NCI-H1105 treated with DMSO at 0.1 percent for 48 hours (cell line): ENCODE measurements at places on chromosomes 13 and 19.

DNA sequence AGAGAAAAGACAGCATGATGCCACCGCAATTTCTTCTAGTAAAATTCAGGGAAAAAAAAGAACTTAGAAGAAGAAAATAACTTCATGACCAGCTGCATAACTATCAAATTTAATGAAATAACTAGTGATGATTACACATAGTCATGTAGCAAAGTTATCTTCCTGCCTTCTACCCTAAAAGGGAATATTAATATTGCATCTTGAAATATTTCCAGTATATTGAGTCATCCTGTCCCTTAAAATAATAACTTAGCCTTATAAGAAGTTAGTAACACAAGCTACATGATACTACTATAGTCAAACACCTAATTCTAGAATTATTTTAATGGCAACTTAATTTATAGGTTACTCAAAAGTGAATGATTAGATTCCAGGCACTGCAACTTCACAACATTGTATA lies 289.2 kb downstream of the KLF12 start:
- no peak for DNase-seq

DNA sequence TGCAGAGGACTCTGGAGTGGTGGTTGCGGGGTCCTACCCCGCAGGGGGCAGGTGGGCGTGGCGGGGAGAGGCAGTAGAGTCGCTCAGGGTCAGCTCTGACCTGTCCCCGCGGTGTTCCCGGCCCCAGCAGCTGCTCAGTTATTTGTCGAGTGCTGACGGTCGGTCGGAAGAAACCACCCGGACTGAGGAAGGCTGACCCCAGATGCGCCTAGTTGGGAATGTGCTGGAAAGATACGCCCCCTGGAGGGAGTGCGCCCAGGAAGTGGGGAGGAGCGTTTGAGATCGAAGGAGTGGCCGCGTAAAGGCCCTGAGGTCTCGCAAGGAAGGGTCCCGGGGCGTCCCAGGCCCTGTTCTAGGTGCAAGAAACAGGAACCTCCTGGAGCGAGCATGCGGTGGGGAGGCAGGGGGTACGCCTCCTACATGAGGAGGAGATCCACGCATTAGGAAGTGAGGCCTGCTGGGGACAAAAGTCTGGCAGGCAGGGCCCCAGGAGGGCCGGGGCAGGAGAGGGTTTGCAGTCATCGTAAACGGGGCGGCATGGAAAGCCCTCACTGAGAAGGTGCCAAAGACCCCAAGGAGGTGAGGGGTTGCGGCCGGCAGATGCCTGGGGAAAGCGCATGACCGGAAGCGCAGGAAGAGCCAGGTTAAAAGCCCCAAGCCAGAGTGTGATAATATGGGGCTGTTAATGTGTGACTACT lies 9.2 kb downstream of the CCDC8 start:
- DNase-seq: no peak

GRCh38 chr19:400976-401865 lies 7.7 kb downstream of the C2CD4C start:
- DNase-seq: peak; percentile 15

GRCh38 chr13:108176685-108177274 lies 38.6 kb downstream of the LIG4 start:
- DNase-seq: no peak

GRCh38 chr19:43651758-43652545 lies 12.3 kb upstream of the CADM4 start:
- peak; percentile 45 for DNase-seq

- peak; percentile 11 for DNase-seq
Measured at GRCh38 chr19:11570039-11570462, 7.4 kb downstream of the ACP5 start.

DNA sequence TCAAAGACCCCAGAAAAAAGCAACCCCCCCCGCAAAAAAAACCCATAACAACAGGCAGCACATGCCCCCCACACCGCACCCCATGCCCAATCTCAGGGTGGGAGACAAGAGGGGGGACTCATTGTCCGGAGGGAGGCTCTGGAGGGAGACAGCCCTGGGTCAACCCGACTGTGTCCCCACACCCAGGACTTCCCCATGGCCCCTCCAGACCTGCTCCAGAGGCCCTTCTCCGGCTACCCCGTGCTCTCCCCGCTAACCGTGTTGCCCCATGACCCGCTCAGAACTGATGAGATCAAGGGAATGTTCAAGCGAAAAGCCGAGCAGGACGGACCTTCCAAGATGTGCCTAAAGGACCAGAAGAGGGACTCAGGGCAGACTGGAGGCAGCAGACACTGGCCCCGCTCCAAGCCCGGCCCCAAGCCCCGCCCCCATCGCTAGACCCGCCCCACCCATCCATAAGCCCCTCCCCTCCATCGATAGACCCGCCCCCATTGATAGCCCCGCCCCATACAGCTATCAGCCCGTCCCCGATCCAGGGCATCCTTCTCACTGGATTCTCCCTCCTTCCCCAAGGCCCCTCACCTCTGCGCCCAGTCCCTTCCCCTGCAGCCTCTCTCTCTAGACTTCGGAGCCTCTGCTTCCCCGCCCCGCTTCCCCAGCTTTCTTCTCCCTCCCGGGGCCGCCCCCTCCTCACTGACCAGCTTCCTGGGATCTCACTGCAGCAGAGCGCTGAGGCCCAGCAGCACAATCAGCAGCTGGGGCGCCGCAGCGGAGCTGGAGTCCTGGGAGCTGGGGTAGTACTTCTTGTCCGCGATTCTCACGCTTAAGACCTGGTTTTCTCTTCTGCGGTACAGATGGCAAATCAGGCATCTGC lies 2.2 kb downstream of the BST2 start:
- DNase-seq: no peak

DNA sequence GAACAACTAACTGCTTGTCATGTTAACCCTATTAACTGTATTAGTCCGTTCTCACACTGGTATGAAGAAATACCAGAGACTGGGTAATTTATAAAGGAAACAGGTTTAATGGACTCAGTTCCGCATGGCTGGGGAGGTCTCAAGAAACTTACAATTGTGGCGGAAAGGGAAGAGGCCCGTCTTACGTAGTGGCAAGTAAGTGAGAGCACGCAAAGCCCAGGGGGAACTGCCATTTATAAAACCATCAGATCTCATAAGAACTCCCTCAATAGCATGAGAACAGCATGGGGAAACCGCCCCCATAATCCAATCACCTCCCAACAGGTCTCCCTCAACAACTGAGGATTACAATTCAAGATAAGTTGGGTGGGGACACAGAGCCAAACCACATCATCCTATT lies 34.7 kb downstream of the PHF11 start:
- DNase-seq: no peak

DNA sequence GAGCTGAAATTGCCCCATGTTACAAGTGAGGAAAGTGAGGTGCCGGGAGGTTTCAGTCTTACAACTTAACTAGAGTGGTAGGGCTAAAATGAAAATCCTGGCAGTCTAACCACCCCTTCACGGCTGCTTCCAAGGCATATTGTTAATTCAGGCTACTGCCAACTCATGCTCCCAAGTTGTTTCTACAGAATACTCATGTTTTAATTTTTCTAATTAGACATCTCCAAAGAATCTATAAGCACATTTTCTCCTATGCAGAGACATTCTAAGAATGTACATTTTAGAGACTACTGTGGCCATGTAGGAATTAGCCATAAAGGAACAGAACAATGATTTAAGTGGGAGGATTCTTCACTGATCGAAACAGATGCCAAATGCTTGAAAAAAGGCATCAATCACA lies 7.0 kb upstream of the TSC22D1 start:
- DNase-seq: no peak

GRCh38 chr13:73849292-73849691 lies 284.9 kb downstream of the KLF12 start:
- no peak for DNase-seq

DNA sequence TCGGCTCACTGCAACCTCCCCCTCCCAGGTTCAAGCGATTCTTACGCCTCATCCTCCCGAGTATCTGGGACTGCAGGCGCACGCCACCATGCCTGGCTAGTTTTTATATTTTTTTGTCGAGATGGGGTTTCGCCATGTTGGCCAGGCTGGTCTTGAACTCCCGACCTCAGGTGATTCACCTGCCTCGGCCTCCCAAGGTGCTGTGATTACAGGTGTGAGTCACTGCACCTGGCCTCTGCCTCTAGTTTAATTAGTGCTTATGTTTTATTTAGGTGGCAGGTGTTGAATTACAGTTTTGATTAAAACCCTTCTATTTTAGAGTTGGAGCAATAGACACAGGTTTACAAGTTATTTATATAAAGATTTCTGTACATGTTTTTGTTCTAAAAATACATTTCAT lies 42.8 kb downstream of the ATP11A start:
- no peak for DNase-seq

DNA sequence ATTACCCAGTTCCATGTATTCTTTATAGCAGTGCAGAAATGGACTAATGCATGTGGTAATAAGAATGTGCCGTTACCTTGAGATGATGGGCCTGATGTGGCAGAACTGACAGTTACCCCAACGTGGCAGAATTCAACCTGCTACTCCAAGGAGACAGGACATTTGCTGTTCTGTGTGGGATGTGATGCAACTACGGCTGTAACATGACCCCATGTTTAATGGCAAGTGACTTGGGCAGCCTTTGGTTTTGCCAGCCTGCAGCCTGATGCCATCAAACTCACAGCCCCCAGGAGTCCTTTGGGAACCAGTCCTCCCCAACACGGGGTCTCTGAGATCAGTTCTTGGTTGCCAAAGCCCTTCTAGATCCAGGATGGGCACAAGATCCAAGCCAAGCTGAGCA lies 107.3 kb downstream of the ZNF557 start:
- no peak for DNase-seq

GRCh38 chr13:34263681-34264080 lies 445.7 kb downstream of the RFC3 start:
- no peak for DNase-seq

DNA sequence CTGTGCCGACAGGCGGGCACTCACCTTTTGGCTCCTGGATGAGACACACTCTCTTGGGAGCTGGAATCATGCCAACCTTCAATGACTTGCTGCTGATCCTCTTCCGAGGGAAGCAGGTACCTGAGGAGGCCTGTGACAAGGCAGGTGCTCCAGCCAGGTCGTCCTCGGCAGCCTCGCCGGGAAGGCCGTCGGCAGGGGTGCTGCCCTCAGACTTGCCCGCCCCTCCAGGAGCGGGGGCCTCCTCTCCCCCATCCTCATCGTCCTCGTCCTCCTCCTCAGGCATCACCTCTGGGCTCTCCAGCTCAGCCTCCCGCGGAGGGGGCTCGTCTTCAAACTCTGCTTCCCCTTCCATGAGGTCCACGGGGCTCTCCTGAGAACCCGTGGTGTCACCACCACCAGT lies 29.2 kb downstream of the SUGP2 start:
- peak; percentile 30 for DNase-seq

GRCh38 chr13:74920361-74920760 lies 561.6 kb downstream of the TBC1D4 start:
- no peak for DNase-seq

DNA sequence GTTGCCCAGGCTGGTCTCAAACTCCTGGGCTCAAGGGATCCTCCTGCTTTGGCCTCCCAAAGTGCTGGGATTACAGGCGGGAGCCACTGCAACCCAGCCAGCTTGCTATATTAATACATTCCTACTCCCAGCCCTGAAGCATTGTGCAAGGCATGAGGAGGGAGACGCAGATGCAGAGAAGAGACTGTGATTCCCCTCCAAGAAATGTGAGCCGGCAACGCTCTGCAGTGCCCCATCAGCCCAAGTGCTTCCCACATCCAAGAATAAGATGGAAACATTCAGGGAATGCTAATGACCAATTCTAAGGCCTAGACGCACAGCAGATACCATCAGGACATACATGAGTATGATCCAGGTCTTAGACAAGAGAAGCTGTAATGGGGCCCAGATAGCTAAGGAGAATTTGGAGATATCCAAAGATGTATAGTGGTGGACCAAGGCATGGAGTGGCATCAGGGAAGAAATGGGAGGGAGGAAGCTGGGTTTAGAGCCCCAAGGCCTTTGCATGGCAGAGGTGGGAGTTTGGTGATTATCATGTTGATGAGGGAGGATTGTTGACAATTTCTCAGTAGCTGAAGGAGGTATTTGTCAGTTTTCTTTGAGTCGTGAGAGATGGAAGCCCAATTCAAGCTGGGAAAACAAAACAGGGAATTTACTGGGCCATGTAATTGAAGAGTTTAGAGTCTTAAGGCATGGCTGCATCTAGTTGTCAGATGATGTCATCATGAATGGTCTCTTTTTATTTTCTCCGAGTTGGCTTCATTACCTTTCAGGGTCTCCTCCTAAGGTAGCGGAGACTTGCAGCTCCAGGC lies 2.9 kb downstream of the PPM1N start:
- DNase-seq: no peak

GRCh38 chr19:29302002-29302928 lies 89.3 kb upstream of the UQCRFS1 start:
- no peak for DNase-seq

GRCh38 chr19:13366529-13367143 lies 139.6 kb downstream of the CACNA1A start:
- DNase-seq: peak; percentile 12

GRCh38 chr13:25059958-25060357 lies 36.0 kb upstream of the PABPC3 start:
- no peak for DNase-seq

GRCh38 chr19:50814883-50815282 lies 8.7 kb downstream of the KLK1 start:
- DNase-seq: no peak

- no peak for DNase-seq
Measured at GRCh38 chr13:111519041-111519440, 198.6 kb downstream of the TEX29 start.

GRCh38 chr13:79679334-79679733 lies 198.4 kb downstream of the NDFIP2 start:
- DNase-seq: peak; percentile 13

DNA sequence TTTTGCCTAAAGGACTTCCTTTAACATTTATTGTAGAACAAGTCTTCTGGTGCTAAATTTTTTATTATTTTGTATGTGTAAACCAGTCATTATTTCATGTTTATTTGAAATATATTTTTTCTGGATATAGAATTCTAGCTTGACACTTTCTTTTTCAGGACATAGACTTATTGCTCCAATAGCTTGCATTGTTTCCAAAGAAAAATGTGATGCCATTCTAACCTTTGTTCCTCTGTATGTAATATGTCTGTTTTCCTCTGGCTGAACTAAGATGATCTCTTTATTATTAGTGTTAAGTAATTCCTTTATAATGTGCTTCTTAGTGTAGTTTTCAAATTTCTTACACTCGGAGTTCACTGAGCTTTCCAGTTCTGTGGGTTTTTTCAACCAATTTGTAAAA lies 174.1 kb upstream of the STARD13 start:
- DNase-seq: no peak

DNA sequence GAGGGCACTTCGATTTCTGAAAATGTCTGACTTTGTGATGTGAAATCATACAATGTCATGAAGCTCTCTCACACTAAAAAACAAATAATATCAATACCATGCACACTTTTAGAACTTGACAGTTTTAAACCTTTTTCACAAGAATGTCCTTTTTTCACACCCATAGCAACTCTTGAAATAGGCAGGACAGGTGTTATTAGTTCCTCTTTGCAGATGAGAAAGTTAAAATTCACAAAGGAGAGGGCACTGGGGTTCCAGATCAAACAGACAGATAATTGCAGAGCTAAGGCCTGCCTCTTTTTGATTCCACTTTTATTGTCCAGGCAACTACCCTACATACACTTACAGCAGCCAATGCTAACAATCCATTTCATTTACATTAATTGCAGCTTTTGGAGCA lies 142.8 kb downstream of the KLF12 start:
- DNase-seq: no peak

- DNase-seq: no peak
Measured at GRCh38 chr19:13210941-13211340, 60.7 kb downstream of the IER2 start.
